H1 (cell line): ENCODE measurements at places on chromosomes 7 and 10. TPM values are rescaled to one million over a fixed set of nuclear protein-coding genes. Genes with fewer than 3 reads are reported as not detected.

GRCh38 chr7:158449266-158449665 lies 138.4 kb downstream of the PTPRN2 start:
- DNase-seq = no peak

GRCh38 chr10:98886686-98887085 lies 349.0 kb downstream of the HPSE2 start:
- DNase-seq = no peak

- DNase-seq = no peak
These were observed 8.1 kb downstream of the PRPS1L1 start for GRCh38 chr7:18019555-18019954.

- peak; percentile 69 for DNase-seq
These were observed 5.6 kb upstream of the ZNF518A start for GRCh38 chr10:96124230-96125141.

GRCh38 chr7:123749537-123749857 lies 694 bp upstream of the WASL start:
- no peak for DNase-seq

- no peak for DNase-seq
These were observed 29.9 kb upstream of the CC2D2B start for GRCh38 chr10:95877881-95878280.

- no peak for DNase-seq
These were observed 82.6 kb upstream of the CHCHD3 start for GRCh38 chr7:133164498-133164897.

DNA sequence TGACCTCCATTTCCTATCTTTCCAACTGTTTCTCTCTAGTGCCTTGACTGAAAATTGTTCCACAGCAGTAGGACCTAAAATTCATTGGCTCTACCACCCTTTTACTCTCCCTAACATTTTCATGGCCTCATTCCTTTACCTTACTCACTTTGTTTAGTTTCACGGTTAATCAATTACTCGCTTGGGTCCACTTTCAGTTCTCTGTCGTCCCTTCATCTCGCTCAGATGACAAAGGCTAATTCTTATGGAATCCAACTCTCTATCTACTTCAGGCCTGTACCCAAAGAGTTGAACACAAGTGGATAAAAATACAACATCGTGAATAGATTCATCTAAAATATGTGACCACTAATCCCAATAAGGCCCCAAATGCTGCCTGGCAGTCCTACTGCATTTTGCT lies 85.9 kb upstream of the ADO start:
- no peak for DNase-seq

DNA sequence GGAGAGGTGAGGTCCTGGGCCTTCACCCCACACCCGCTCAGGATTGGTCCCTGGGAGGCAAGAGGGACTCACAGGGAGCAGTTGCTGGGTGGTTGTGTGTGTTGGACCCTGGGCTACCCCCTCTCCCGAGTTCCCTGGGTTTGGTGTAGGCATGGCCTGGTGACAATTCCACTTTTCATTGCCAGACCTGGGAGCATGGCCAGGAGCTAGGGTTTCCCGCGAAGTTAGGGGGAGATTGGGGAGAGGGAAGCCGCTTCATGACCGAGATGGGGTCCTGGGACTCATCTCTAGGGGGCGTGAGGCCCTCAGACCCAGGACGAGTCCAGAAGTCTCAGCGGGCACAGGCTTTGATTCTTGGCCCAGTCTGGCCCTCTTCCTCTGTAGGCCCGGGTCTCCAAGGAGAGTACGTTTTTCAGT lies 606 bp downstream of the PALD1 start:
- DNase-seq = no peak

GRCh38 chr7:44563171-44563679 lies 10.5 kb downstream of the DDX56 start:
- no peak for DNase-seq

GRCh38 chr10:104340111-104340526 lies 1.9 kb upstream of the ITPRIP start:
- no peak for DNase-seq

DNA sequence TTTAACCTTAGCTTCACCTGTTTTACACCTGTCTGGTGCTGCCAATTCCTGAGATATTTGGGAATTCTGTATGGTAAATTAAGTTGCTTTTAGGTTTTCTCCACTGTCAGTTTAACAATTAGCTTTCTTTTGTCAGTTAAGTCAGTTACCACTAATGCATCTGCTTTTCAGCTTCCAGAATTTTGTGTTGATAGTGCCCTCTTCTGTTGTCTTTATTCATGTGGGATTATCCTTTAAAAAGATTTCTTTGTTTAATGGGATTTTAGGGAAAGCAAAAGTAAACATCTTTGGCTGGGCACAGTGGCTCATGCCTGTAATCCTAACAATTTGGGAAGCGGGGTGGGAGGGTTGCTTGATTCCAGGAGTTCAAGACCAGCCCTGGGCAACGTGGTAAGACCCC lies 8.1 kb downstream of the TFAM start:
- DNase-seq = no peak

- no peak for DNase-seq
These were observed 440 bp upstream of the GLRX3 start for GRCh38 chr10:130135676-130136225.

GRCh38 chr7:148397056-148397455 lies 193.5 kb upstream of the C7orf33 start:
- DNase-seq = no peak

GRCh38 chr10:20714518-20714917 lies 182.6 kb downstream of the NEBL start:
- no peak for DNase-seq

DNA sequence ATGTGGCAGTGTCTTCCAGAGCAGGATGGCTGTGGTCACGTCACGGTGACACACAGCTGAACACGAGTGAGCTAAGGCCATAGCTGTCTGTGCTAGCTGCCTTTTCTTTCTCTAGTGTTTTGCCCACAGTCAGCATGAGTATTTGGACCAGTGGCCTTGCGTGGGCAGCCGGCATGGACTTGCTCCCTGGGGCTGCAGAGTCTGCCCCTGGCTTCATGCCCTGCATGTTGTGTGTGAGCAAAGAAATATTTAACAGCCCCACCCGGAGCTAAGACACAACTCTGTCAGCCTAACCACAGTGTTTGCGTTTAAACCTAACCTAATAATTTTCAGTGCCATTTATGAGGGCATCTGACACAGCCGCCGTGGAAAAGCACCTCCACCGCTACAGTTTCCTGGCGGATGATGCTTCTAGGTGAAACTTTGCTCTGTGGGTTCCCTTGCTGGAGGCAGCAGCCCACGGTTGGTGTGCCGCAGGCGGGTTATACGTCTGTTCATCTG lies 14.6 kb downstream of the CHST12 start:
- DNase-seq = no peak

- DNase-seq = peak; percentile 95
These were observed 21.4 kb upstream of the VOPP1 start for GRCh38 chr7:55593515-55594318.

DNA sequence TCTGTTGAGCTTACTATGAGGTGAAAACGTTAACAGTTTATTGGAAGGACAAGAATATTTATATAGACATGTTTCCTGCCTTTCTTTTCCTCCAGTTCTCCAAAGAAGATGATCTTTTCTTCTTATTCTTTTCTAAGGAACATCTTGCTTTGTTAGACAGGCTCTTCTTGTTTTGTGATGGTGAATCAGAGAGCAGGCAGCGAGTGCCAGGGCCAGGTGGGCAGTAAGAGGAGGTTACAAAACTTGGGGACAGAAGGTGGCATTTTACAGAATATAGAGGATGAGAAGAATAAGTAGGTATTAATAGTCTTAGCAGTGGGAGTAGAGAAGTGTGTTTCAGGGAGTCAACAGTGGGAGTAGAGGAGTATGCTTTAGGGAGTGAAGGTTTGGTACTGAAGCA lies 223.6 kb downstream of the ARL4A start:
- DNase-seq = no peak

- no peak for DNase-seq
These were observed 20.7 kb downstream of the ZNF32 start for GRCh38 chr10:43627942-43628341.

DNA sequence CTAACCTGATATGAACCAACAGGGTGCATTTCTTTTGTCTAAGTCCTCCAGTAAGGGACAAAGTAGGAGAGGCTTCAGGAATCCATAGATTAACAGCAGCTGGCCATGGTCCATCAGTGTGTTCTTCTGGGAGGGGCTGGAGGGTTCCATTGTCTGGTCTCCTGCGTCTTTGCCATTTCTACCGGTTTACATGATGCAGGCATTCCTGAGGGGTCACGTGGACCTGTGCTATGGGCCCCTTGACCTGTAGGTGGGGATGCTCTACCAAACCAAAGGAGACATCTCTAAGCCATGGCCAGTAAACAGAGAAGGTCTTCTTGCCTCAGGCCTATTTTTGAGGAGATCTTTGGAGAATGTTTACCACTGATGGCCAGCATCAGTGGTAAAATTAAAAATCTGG lies 28.7 kb upstream of the HABP2 start:
- DNase-seq = no peak

DNA sequence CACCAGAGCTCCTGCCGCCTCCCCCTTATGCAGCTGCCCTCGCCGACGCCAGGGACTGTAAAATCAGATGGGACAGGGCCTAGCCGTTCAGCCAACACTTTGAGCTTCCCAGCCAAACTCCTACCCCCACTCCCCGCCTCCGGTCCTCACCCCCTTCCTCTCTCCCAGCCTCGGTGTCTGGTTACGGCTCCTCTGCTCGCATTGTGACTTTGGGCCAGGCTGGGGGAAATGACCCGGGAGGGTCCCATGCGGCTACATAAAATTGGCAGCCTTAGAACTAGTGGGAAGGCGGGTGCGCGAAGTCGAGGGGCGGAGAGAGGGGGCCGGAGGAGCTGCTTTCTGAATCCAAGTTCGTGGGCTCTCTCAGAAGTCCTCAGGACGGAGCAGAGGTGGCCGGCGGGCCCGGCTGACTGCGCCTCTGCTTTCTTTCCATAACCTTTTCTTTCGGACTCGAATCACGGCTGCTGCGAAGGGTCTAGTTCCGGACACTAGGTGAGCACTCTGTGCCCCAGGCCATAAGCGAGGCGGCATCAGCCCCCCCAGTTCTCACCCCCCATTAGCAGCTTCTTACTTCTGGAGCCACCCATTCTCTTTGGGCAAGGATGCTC lies at the start of gene KAZALD1:
Gene KAZALD1, plus strand, starts transcription at position 366 of the 608 bp plus-strand sequence. CDS start 604 bp downstream, outside the sequence.
- peak; percentile 75 for DNase-seq

- DNase-seq = no peak
These were observed 110.9 kb downstream of the COL13A1 start for GRCh38 chr10:69912589-69912988.

GRCh38 chr7:117019786-117020590 lies 66.7 kb downstream of the ST7 start:
- DNase-seq = peak; percentile 55

DNA sequence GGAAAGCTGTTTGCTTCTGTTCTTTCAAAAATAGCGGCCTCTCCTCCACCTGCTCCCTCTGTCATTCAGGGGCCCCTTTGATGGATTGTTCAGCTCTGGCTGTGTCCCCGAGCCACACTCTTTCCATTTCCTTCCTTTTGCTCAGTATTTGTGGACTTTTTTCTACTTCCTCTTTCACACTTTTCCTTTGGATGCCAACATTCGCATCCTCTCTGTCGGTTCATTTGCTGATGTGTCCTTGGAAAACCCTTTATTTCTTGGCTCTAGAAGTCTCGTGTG lies 11.7 kb upstream of the PWWP2B start:
- no peak for DNase-seq

DNA sequence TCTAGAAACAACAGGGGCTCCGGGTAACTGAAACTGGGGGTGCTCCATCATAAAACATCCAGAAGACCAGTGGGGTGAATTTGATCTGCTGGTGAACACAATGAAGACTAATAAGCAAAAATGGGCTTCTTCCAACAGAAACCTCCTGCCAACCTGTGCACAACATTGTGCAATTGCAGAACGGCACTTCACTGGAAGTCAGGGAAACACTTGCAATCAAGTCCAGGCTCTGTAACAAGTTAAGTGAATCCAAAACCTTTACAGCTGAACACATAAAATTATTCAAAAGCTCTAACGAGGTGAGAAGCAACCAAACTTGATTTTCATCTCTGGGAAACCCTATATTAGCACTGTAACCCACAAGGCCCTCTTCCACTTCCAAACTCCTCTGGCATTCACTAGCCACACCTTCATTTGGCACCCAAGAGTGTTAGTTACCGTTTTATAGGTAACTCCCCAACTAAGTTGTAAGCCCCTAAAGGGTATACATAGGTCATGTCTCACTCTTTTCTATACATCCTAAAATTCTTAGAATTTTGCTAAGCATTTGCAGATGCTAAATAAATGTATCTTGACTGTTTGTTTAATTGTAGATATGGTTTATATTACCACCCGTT lies 22.0 kb downstream of the IMMP2L start:
- DNase-seq = no peak

- DNase-seq = no peak
These were observed 831 bp downstream of the ZKSCAN5 start for GRCh38 chr7:99505324-99505662.

- no peak for DNase-seq
These were observed 335.8 kb downstream of the FRMD4A start for GRCh38 chr10:13994932-13995331.

DNA sequence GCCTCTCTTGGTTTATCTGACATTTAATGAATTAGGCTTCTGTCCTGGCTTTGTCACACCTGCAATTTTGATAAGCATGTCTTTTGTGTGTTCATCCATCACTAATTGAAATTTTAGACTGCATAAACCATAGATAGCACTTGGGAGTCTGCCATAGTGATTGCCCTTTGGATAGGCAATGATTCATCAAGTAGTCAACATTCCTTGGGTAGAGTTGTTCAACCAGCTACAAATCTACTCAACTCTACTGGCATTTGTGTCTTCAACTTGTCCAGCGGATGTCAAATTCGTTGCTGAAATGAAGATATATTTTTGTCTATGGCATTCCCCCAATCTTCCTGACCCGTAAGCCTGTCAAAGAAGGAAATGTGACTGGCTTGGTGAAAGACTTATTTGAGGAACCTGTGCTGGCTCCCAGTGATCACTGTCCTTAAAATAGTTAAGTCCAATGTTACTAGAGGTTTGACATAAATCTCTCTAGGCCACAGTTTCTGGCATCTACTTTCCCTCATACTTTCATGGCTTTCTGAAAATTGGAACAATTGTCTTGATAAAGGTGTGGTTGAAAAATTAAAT lies 33.7 kb upstream of the CREB5 start:
- no peak for DNase-seq

Gene ANXA8
- not detected in 2 replicates for total RNA-seq

Gene PNLIP
- total RNA-seq = not detected in 2 replicates

Gene SLC39A12
- total RNA-seq = not detected in 2 replicates

Gene EN2
- not detected in 2 replicates for total RNA-seq

Gene TUBB8
- 1.4 and 1.5 TPM in 2 replicates for total RNA-seq

Gene TMEM229A
- 0.54 and 0.75 TPM in 2 replicates for total RNA-seq

Gene MPP7
- 9.3 and 9.8 TPM in 2 replicates for total RNA-seq

Gene HKDC1
- 0.11 and 0.78 TPM in 2 replicates for total RNA-seq

Gene IL6
- 0.41 and 0.73 TPM in 2 replicates for total RNA-seq

Gene MEST
- 269 and 283 TPM in 2 replicates for total RNA-seq

Gene AKR1B1
- 189 and 195 TPM in 2 replicates for total RNA-seq

Gene CTAGE4
- total RNA-seq = 9.8 and 10.3 TPM in 2 replicates

Gene TSPAN13
- 28.1 and 29.9 TPM in 2 replicates for total RNA-seq

Gene C10orf62
- total RNA-seq = not detected in 2 replicates

Gene IDE
- total RNA-seq = 51.2 and 52.7 TPM in 2 replicates

Gene AGBL3
- total RNA-seq = 1.9 and 2.0 TPM in 2 replicates

Gene SPDYE8
- total RNA-seq = not detected in 2 replicates

Gene SORCS1
- 4.6 and 4.9 TPM in 2 replicates for total RNA-seq

Gene OR2A12
- total RNA-seq = not detected in 2 replicates

Gene ABCA13
- 0.07 and 0.13 TPM in 2 replicates for total RNA-seq
